ENCODE measurements at places on chromosomes 2 and 18.

DNA sequence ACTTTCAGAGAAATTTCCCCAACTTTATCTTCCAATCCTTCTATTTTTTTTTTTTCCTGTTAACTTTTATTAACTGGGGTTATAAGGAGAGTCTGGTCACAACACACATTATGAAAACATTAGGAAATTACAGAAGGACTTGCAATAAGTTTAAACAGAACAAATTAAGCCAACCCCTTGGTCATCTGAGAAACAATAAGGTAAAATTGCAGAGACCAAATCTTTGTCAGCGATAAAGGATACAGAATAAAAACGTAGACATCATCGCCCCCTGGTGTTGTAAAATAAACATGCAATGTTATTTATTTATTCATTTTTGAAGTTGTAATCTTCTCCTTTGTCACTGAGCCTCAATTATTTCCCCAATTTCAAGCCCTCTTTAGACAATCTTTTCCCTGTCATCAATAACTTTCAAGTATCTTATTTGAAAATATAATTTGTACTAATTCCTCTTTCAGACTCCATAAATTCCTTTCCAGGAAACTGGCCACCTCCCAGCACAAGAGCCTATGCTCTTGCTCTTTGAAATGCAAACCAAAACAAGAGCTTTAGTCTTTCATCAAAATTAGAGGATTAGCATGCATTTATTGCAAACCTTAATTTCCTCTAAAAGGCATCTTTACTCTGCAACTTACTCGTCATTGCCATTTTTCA, 19.5 kb downstream of the G6PC2 start:
- no peak for DNase-seq

DNA sequence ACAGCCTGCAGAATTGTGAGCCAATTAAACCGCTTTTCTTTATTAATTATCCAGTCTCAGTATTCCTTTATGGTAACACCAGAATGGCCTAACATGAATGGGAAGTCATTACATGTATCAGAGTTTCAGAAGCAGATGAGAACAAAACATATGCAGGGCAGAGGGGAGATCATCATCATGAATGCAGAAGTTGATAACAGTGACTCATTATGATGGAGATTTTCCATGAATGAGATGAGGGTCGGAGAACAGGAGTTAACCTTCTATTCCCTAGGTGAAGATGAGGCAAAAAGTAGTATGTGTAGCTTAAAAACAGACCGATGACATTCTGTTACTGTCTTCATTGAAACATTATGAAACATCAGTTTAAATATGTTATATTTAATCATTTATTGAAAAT, 59.5 kb upstream of the PPM1B start:
- DNase-seq, result no peak

DNA sequence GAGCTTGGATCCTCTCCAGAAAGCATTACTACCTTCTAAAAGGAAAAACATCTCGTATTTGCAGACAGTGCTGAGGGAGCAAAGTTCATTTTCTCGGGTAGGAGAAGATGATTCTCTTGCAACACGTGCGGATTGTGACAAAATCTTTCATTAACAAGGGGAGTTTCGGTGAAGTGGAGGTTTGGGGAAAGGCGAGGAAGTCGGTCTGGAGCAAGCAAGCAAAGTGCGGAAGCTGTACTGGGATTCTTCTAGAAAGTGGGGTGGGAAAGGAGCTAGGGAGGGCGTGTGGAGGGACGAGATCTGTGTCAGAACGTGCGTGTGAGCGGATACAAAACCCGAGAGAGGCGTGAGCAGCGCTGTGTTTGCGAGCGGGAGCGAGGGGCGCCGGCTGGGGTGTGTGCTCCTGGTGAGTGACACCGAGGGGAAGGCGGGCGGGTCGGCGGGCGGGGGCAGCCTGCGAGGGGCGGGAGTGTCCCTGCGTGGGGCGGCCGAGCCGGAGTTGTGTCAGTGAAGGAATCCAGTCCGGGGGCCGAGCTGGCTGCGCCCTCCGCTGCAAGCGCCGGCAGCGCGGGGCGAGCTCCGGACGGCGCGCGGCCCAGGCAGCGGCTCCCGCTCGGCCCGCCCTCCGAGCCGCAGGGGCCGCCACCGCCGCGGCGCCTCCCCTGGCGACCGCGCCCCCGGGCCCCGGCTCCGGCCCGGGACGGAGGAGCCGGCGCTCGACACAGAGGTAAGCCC, at the start of gene SPATS2L:
TSS of gene SPATS2L (plus strand) at position 498 of the 735 bp plus-strand sequence. CDS start 82,552 bp downstream, outside the sequence.
- peak; percentile 20 for DNase-seq

DNA sequence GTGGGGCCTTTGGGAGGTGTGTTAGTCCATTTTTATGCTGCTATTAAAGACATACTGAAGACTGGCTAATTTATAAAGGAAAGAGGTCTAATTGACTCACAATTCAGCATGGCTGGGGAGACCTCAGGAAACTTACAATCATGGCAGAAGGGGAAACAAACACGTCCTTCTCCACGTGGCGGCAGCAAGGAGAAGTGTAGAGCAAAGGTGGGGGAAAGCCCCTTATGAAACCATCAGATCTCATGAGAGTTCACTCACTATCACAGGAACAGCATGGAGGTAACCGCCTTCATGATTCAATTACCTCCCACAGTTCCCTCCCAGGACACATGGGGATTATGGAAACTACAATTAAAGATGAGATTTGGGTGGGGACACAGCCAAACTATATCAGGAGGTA, 187.1 kb upstream of the OSR1 start:
- no peak for DNase-seq
